ENCODE measurements at places on chromosomes 3 and 15. TPM values are rescaled to one million over a fixed set of nuclear protein-coding genes. Genes with fewer than 3 reads are reported as not detected.

The RTP1 gene
- not detected for total RNA-seq

The VIPR1 gene
- total RNA-seq: not detected

The FBLN2 gene
- 53.0 TPM for total RNA-seq

The TMCO5A gene
- total RNA-seq: not detected

The LTK gene
- 0.13 TPM for total RNA-seq

The GPR160 gene
- 0.26 TPM for total RNA-seq

The CACNA1D gene
- total RNA-seq: 2.9 TPM

The TTC21A gene
- 6.8 TPM for total RNA-seq

The HES1 gene
- total RNA-seq: 92.6 TPM

The TJP1 gene
- total RNA-seq: 92.2 TPM

The OR5H6 gene
- total RNA-seq: not detected

The NMNAT3 gene
- 1.7 TPM for total RNA-seq

The ADCY5 gene
- total RNA-seq: 1.4 TPM

The FRMD5 gene
- total RNA-seq: 0.11 TPM

The CCR4 gene
- not detected for total RNA-seq

The XCR1 gene
- not detected for total RNA-seq

The TM2D3 gene
- total RNA-seq: 41.3 TPM

The ENTPD3 gene
- 1.7 TPM for total RNA-seq

The NCEH1 gene
- total RNA-seq: 29.9 TPM

The AHSG gene
- 0.11 TPM for total RNA-seq

The MCTP2 gene
- total RNA-seq: 27.0 TPM

The GUCA1C gene
- not detected for total RNA-seq

The FGD5 gene
- total RNA-seq: 11.7 TPM

The MRPL47 gene
- 45.2 TPM for total RNA-seq

The SLC12A8 gene
- 1.6 TPM for total RNA-seq

The VGLL3 gene
- total RNA-seq: 15.7 TPM

The ROBO2 gene
- 1.1 TPM for total RNA-seq

The SETMAR gene
- 16.2 TPM for total RNA-seq

The ALDH1L1 gene
- total RNA-seq: under 0.01 TPM

The PDZRN3 gene
- 50.9 TPM for total RNA-seq

The MESP2 gene
- 0.78 TPM for total RNA-seq

The CASR gene
- total RNA-seq: not detected

The HCN4 gene
- total RNA-seq: not detected

The CLRN1 gene
- total RNA-seq: not detected

The POLQ gene
- total RNA-seq: 2.5 TPM

The SAMMSON gene
- total RNA-seq: not detected

The GOLGA6B gene
- not detected for total RNA-seq

The RPSA gene
- total RNA-seq: 1,772 TPM

The GNAT1 gene
- not detected for total RNA-seq

The DZIP1L gene
- total RNA-seq: 32.0 TPM

The HRG gene
- total RNA-seq: not detected

The P3H2 gene
- 220 TPM for total RNA-seq

The DAG1 gene
- total RNA-seq: 64.2 TPM

The STAB1 gene
- 4.5 TPM for total RNA-seq

The LRRIQ4 gene
- under 0.01 TPM for total RNA-seq

The C3orf20 gene
- 0.13 TPM for total RNA-seq

The ACTC1 gene
- total RNA-seq: 1.2 TPM

The TICRR gene
- total RNA-seq: 2.9 TPM

All from articular chondrocyte of knee joint (primary cell).